ENCODE measurements at places on chromosomes 13 and 19.

GRCh38 chr13:113776231-113777125 lies 17.5 kb downstream of the TMEM255B start:
- no peak for DNase-seq

DNA sequence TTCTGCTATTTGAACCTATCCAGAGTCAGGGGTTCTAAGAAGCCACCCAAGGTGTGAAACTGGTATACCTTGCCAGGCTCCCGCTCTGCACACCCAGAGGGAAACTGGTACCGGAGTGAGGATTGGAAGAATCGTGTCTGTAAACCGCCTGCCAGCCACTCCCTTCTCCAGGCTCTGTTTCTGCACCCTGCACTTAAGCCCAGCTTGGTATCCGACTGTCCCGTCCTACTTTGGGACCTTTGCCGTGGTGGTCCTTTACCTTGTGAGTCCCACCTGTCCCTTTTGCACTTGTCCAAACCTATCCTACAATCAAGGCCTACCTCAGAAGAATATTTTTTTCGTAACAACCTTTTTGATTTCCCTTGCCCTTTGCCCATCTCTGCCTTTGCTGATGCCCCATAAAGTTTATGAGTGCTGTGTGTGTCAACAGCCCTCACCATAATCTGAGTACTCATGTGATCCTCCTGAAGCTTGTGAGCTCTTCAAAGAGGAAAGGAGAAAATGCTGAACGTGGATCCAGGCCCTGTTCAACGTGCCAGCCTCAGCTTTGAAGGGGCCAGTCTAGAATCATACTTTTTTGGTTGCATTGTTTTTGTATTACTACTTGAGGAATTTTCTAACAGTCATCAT lies 44.7 kb downstream of the GARRE1 start:
- no peak for DNase-seq

DNA sequence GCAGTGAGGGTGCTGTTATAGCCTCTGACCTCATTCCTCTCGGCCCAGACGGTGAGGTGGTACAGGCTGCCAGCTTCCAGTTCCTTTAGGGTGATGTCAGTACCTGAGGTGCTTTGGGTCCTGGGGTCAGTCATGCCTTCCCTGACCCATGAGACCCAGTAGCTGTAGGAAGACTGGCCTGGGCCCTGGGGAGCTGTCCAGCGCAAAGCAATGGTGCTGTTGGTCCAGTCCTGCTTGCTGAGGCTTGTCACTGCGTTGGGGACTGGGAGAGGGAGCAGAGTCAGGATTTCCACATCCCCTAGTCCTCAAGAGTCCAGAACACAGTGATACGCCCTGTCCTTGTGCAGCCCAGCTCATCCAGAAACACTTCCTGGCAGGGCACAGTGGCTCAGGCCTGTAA lies 10.7 kb downstream of the PTPRH start:
- DNase-seq, result no peak

DNA sequence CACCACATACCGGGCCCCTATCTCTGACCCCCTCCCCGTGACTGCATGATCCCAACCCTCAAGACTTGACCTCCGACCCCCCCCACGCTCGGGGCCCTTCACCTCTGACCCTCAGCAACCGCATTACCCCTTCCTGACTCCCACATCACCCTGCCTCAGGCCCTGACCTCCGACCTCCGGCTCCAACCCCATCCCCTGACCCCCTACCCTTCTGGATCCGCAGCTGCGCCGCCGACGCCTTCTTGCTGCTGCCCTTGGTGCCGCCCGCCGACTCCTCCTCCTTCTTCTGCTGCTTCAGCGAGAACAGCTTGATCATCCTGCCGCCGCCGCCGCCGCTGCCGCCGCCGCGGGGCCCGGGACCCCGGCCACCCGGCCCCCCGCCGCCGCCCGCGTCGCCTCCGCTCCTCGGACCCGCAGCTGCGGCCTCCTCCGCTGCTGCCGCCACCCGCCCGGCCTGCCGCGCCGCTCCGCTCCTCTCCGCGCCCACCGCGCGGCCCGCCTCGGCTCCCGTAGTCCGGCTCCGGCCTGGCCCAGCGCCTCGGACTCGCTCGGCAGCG lies at the start of gene UBE2M:
Gene UBE2M, minus strand, starts transcription at position 546 of the 557 bp plus-strand sequence. Its CDS starts 230 bp downstream, at position 316.
- DNase-seq, result no peak

DNA sequence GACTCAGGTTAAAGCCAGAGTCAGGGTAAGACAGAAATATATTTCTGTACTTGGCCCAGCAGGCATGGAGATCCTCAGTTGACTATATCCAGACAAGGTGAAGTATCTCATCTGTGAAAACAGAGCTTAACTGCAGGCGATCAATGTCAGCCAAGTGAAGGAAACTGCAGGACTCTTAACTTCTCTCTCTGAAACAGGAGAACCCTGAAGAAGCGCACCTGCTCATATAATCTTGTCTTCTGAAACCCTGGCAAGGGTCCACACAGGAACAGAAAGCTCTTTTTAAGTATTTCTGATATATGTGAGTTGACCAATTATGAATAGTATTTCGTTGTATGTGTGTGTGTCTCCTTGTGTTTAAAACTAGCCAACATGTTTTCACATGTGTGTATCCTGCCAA lies 504.8 kb upstream of the SLITRK5 start:
- DNase-seq, result no peak

DNA sequence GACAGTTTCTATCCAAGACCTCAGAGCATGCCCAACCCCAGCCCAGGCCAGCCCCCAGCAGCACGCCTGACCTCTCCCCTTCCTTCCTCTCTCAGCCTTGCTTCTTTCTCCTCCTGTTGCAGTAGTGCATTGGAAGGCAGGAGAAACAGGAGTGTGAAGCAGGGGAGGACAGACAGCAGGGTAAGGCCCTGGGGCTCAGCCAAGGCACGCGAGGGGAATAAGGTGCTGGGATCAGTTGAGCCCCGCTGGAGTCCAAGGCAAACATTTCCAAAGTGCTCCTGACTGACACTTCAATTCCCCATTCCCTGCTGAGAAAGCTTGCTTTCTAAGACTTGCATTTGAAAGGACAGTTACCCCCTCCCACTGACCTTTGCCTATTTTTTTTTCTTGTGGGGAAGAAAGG lies 73.1 kb upstream of the OLFM4 start:
- no peak for DNase-seq

DNA sequence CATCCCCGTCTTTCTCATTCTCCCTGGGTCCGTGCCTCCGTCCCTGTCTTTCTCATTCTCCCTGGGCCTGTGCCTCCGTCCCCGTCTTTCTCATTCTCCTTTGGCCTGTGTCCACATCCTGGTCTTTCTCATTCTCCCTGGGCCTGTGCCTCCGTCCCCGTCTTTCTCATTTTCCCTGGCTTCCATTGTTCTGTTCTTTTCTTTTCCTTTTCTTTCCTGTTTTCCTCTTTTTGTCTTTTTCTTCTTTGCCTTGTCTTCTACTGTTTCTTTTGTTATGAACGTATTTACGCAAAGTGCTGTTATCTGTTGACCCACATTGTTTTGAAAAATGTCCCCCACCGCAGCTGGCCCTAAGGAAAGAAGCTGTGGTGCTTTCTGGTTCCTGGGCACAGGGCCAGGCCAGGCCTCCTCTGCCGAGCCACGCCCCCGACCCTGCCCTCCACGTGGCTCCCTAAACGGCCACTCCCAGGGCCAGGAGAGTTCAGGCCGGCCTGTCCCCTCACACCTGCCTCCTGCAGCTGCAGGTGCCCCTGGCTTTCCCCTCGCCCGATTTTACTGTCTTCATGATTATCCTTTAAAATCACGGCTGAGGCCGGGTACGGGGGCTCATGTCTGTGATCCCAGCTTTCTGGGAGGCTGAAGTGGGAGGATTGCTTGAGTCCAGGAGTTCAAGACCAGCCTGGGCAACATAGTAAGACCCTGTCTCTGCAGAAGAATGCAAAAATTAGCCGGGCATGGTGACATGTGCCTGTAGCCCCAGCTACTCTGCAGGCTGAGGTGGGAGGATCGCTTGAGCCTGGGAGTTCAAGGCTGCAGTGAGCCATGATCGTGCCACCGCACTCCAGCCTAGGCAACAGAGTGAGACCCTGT lies 14.0 kb upstream of the TMPRSS9 start:
- no peak for DNase-seq

GRCh38 chr13:101695870-101696516 lies 243.5 kb downstream of the ITGBL1 start:
- DNase-seq, result no peak

GRCh38 chr19:8334458-8335342 lies 8.4 kb downstream of the KANK3 start:
- DNase-seq, result peak; percentile 76

GRCh38 chr19:21308773-21309172 lies 20.4 kb downstream of the ZNF708 start:
- no peak for DNase-seq

DNA sequence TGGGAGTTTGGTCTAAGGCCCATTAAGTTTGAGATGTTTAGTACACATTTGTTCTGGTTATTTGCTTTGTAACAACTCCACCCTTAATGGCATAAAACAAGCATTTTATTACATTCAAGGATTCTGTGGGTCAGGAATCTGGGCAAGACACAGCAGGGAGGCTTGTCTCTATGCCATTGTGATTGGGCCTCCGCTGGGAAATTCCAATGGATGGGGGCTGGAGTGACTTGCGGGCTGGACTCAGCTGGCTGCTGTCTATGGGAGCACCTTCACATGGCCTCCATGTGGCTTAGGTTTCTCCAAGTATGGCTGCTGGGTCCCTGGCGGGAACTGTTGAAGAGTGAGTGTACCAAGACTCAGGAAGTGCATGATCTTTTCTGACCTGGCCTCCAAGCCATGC lies 159.0 kb downstream of the PAN3 start:
- no peak for DNase-seq

GRCh38 chr19:55400281-55401087 lies 7.1 kb downstream of the UBE2S start:
- no peak for DNase-seq

DNA sequence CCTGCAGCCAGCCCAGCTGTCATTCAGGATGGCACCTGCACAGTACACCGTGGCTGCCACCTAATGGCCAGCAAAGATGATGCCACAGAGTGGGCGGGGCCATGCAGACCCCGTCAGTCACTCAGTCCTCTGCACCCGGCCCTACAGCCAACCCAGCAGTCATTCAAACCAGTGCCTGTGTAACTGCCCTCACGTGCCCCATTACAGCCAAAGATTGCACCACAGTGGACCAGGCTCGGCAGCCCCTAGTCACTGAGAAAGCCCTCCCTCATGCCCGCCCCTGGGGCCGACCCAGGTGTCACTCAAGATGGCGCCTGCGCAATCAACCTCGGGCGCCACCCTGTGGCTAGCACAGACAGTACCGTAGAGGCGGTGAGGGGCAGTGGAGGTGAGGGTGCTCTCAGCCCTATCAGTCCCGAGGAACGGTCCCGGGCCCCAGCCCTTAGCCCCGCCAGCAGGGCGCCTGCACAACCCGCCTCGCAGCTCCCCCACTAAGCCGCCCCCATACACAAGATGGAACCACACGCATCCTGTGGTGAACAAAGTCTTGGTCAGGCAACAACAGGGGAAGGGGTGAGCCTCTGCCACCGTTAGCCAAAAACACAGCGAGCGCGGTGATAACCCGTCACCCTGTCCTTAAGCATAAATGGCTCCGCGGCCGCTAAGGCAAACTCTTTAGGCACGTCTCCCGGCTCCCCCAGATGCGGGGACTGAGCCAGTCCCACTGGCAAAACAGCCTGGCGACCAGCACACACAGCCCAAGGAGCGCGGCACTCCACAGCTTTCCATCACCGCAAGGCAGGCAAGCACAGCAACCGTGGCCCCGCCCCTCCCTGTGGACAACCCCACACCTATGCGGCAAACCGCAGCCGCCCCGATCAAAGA lies 2.3 kb downstream of the PEG3 start:
- DNase-seq, result no peak

GRCh38 chr13:84574851-84575250 lies 692.6 kb upstream of the SLITRK1 start:
- DNase-seq, result no peak

DNA sequence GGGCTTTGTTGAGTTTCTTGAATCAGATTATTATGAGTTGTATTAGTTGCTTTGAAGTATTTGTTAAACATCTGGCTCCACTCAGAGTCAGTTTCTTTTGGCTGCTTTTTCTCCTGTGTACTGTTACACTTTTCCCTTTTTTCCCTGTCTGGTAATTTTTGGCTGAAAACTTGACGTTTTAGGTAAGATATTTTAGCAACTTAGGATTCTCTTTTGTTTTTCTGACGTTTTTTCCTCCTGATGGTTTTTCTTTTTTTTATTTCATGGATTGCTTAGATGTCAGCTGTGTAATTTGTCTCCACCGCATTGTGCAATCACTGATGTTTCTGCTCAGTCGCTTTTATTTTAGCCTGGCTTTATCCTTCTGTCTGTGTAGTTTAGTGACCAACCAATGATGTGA lies 20.7 kb downstream of the RFC3 start:
- DNase-seq, result no peak

DNA sequence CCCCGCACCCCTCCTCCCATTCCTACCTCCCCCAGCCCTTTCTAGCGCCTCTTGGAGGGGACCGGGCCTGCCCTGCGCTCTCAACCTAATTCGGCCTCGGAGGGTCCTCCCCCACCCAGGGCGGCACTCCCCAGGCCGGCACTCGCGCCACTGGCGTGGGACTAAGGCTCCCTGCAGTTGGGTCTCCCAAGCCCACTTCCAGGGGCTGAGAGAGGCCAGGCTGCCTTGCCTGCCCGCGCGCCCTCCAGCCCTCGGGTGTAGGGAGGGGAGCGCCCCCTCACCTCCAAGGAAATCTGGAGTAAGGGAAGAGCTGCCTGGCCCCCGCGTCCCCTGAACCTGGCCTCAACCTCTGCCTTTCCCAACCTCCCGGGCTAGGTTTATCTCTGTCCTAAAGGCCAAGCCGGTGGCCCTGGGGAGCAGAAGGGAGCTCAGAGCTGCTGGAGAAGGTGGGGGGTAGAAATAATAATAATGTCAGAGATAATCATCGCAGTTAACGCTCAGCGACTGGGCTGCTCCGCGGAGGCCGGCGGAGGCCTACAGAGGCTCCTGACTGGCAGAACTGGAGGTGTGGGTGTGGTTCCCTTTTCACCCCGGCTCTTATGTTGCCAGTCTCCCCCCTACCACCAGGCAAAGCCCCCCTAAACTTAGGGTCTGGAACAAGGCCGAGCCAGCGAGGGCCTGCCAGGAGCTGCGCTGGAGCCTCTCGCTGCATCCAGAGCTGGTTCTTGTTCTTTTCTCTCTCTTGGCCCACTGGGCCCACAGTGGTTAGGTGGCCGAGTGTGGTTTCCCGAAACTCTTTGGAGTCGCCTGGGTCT lies 9.6 kb downstream of the ZIC2 start:
- DNase-seq, result peak; percentile 74

DNA sequence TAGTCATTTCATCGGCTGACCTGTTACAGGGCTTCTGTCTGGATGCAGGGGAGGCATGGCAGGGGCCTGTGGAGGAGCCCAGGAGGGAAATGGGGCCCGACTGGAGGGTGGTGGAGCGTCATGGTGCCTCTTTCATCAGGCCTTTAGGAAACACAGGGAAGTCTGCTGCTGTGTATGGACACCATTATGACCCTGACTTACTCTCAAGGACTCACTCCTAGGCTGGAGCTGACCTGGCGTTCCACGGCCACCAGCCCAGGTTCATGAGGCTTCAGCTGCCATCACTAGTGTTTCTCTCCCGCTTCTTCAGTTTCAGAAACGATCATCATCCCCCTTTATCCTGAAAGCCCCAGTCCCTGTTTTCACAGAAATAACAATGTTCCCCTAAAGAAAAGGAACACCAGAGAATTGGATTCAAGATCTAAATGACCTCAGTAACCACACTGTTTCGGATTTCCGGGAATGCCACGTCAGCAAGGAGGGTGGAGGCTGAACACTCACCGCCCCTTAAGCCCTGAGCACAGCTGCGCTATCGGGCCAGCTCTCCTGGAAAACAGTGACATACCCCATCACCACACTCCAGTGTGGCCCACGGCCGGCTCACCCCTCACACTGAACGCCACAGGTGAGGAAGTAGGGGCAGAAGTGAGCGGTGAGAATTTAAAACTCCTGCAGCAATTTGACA lies 67.6 kb downstream of the SOX1 start:
- DNase-seq, result peak; percentile 60

Measured in type B pancreatic cell (in vitro differentiated cells).